Brain pericyte (primary cell): ENCODE measurements at places on chromosomes 5 and 9.

- DNase-seq = no peak
Measured at GRCh38 chr9:36436909-36437308, 36.8 kb upstream of the RNF38 start.

GRCh38 chr9:100167915-100168654 is 69.0 kb downstream of the INVS start:
- no peak for DNase-seq

GRCh38 chr9:129637102-129637501 is 4.8 kb downstream of the ASB6 start:
- no peak for DNase-seq

DNA sequence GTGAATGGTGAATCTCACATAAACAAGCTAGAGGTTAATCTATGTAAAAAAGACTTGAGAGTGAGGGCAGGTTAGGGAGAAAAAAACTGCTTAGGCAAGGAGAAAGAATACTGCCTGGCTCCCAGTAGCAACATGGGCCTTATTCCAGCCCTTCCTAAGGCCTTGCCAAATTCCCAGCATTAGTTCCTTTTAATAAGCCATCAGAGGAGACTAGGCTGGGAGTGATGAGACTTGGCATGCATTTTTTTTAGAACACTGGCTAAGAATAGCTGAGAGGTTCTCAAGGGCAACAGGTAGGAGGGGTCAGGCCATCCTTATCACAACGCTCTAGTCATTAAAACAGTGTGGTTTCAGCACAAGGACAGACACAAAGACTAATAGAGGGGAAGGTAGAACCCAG is 20.9 kb upstream of the ZBTB43 start:
- DNase-seq = no peak

DNA sequence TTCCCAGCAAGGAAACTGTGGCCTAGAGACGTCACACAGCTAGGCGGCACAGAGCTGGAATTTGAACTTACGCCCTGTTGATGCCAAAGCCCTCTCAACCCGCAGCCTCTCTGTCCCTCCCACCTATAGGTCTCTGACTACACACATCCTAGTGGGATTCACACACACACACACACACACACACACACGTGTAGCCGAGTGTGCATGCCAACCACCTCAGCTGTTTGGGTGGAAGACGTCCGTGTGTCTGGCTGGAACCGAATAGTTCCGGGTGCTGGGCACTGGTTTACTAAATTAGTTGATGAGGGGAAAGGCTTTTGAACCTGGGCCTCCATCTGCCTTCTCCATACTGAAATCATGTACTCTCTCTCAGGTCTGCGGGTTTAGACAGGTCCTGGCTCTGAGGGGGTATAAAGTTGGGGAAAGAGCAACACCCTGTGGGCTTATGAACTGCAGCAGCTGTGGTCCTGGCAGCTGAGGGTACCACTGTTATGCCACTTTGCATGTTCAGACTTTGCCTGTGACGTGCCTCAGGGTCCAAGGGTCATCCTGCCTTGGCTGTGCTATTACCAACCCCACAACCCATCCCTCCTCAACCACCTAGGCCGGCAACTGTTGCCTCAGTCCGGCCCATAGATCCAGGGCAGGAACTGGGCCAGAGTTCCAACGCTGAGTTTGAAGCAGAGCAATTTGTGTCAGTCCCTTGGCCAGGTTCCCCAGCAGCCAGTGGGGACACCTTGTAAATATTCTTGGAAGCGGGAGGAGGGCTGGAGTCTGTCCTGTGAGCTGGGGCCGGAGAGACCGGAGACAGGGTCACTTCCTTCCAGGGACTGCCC is 50.5 kb downstream of the PSD2 start:
- no peak for DNase-seq

- peak; percentile 68 for DNase-seq
Measured at GRCh38 chr9:89808076-89808755, 203.4 kb downstream of the GADD45G start.

DNA sequence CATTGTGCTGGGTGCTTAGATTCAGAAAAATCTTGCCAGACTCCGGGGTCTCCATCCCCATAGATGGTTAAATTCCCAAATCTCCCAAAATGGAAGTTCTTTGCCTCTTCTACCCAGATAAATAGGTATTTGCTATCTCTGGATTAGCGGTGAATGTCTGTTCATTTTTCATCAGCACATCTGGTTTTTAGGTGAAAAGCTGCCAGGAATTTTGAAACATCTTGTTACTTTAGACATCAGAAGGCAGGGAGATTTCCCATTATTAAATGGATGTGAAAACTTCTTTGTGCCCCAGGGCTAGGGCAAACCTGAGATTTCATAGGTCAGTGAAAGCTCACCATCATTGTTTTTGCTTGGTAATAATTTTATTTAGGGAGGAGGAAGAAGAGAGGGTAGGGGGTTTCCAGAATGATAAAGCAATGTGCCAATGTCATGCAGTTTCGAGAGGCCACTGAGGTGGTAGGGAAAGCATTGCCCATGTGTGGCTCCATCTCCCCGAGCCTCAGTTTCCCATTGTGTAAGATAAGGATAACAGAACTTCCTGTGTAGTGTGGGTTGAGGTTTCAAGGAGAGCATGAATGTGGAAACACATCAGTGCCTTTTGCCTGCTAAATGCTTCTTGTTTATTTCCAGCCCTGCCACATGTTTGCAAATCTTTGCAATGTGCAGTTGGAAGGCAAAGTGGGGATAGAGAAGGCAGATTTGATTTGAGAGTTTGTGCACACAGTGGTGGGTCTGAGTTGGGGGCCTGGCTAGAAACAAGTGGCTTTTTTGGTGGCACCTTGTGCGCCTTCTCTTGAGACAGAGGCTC is 147.2 kb upstream of the KLF4 start:
- no peak for DNase-seq

GRCh38 chr5:107853031-107853430 is 182.3 kb upstream of the EFNA5 start:
- no peak for DNase-seq
